ENCODE measurements at places on chromosomes 13 and 19.

GRCh38 chr19:14517840-14518505, at the start of gene DNAJB1:
Gene DNAJB1, minus strand, starts transcription at chr19:14518397. Its CDS starts 48 bp downstream, at chr19:14518349.
- DNase-seq, result peak; percentile 92

DNA sequence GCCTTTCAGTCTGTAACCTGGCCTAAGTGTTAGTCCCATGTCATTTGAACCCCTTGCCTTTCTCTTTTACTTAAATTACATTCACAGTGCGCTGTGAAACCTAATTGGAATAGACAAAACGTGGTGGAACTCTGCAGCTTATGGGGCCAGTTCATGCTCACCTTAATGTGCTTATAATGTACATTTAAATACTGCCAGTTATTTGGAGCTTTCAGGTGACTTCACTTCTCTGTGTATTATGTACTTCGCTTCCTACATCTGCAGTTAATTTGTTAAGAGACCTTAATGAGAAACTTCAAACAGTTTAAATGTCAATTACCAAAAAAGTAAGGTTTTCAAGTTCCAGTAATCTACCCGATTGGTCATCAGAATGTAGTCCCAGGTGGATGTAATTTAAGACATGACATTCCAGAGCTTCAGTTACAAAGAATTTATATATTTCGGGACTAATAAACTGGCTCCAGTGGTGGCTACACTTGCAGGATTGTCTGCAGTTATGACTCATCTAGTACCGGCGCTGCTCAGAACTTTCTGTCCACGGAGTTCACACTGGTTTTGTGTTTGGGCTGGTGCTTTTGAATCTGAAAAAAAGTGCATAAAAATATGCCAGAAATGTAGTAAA, 125.3 kb downstream of the TM9SF2 start:
- no peak for DNase-seq

DNA sequence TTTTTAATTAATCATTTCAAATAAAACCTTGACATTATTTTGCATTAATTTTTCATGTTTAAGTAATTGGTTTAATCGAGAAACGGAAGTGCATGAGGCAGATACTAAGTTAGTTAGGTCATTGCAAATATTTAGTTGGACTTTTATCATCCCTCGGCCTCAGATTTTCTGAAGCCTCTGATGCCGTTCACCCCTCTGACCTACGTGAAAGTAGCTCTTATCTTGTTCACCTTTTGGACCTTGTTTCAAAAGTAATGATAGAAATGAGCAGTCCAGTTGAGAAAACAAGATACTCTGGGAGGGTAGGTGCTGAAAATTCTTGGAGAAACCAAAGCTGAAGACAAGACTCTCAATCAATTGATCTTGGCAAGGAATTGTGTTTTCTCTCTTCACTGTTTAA, 23.0 kb downstream of the LAIR2 start:
- DNase-seq, result no peak

DNA sequence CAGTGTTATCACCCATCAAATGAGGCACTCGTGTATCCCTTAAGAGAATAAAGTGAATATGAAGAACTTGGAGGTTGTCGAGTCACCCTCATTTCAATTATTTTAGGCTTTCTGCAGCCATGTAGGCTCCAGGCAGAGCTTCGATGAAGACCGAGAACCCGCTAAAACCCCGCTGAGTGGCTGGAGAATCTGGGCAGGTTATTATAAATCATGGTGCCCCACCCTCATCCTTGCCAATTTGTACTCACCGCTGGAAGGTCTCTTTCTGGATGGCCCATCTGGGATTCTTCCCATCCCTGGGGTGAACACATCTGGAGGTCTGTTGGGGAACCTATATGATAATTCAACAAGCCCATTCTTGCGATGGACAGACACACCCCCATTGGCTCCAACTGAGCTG, 190.8 kb downstream of the ZNF536 start:
- no peak for DNase-seq

DNA sequence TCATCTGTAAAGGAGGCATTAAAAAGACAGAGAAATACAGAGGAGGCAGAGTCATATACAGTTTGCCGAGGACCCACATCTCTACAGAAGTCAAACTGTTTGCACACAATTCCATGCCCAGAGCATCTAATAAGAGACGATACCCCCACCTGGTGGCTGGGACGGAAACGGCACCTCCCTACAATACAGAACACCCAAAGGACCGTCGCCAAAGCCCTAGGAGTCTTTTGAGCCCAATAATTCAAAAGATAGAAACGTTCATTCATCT, 703 bp upstream of the PLEKHG2 start:
- peak; percentile 83 for DNase-seq

- DNase-seq, result no peak
These were observed 7.9 kb downstream of the CFD start for GRCh38 chr19:867301-867793.

- no peak for DNase-seq
These were observed 58.0 kb downstream of the MAP4K1 start for GRCh38 chr19:38559428-38560401.

GRCh38 chr19:12244370-12244769, 50.3 kb downstream of the ZNF44 start:
- no peak for DNase-seq

- DNase-seq, result no peak
These were observed 86.8 kb downstream of the EDNRB start for GRCh38 chr13:77831866-77832265.

DNA sequence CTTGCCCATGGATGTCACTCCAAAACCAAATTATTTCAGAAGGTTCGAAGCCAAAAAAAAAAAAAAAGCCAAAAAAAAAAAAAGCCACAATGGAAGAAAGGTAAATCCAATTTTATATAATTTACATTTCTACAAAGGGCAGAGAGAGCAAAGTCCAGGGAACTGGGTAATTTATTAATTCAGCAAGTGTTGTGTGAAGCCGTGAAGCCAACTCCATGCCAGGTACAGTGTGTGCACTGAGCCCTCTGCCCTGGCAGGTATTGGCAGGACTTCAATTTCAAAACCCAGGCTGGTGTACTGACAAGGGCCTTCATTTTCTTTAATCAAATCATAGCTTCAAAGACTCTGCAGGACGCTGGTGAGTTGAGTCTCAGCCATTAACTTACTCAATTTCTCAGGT, 5.5 kb upstream of the RFPL4A start:
- no peak for DNase-seq

DNA sequence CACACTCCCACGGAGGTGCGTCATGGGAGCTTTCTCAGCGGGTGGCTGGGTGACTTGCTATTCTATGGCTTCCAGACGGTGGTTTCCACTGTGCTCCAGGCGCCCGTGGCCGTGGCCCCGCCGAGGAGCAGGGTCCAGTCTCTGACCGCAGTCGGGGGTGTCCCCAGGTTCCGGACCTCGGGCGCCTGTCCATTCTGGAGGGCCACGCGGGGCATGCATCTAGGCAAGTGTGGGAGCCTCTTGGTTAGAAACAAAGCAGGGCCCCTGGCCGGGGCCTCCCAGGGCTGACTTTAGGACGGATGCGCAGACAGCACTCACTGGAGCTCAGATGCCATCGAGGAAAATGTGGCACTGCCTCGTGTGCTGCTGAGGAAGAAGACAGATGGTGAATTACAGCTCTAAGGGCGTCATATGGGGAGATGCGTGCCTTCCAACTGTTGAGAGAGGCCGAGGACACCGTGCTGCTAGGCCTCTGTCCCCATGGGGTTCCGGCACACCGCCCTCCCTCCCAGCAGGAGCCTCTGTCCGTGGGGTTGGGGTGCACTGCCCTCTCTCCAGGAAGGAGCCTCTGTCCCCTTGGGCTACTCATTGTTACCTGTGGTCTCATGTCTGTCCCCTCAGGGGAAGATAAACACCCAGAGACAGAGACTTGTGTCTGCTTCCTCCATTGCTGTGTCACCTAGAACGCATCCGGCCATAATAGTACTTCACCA, 38.1 kb downstream of the TMEM255B start:
- no peak for DNase-seq

DNA sequence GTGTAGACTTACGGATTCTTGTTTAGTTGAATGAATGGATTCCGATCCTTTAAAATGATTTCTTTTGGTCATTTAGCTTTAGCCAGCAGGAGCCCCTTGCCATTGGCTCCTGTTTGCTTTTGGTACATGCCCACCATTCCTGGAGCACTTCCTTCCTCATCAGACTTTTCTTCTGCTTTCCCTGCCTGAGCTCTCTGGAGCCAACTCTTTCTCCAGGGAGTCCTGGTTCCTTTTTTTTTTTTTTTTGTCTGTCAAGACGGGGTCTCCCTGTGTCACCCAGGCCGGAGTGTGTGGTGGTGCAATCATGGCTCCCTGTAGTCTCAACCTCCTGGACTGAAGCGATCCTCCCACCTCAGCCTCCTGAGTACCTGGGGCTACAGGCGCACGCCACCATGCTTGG, 37.8 kb downstream of the SMARCA4 start:
- DNase-seq, result no peak

DNA sequence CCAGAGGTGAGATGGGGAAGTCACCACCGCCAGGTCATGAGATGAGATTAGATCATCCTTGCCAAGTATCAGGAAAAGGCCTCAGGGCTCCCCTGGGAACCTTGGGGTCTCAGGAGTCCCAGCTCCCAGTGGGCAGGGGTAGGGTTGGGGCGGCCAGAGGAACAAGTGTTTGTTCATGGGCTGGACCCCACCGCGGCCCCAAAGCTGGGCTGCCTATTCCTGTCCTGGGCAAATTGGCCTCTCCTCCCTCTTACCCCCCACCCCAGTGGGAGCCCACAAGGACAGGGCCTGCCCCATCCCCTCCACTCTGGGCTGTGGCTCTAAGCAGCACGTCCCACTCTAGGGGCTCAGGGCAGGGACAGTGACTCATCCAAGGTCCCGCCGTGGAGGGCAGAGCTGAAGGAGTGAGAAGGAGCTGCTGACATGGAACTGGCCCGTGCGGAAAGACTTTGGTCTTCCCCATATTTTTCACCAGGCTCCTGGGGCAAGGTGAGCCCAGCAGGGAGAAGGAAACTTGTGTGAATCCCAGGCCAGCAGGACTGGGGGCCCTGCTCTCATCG, 4.0 kb upstream of the HCN2 start:
- no peak for DNase-seq

DNA sequence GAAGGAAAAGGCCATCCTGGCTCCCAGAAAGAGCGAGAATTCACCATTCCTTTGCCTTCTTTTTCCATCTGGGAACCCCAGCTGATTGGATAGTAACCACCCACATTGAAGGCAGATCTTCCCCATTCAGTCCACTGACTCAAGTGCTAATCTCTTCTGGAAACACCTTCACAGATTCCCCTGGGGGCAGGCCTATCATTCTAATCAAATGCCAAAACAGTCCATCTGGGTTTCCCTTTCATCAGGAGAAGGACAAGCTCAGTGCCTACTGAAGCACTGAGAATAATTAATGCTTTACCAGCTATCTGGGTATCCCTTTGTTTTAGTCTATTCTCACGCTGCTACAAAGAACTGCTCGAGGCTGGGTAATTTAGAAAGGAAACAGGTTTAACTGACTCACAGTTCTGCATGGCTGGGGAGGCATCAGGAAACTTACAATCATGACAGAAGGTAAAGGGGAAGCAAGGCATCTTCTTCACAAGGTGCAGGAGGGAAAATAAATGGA, 293.2 kb downstream of the ENOX1 start:
- no peak for DNase-seq

DNA sequence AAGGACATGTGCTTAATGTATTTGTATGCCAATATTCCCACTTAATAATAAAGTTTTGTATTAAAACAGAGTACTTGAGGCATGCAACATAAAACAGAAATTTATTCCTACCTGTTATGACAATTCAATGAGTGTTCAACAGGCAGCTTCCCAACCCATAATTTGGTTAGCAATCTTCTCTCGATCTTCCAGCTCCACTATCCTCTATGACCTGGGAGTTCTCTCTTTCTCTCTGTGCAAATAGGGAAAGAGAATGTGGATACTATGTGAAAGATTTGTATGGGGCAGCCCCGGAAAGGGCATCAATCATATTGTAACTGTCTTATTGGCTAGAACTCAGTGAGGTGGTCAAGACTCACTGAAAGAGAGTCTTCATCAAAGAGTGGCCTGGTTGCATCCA, 644.9 kb upstream of the PCDH20 start:
- DNase-seq, result no peak

GRCh38 chr13:93777504-93777903, 550.9 kb downstream of the GPC6 start:
- DNase-seq, result no peak

GRCh38 chr13:112254061-112254818, 121.9 kb upstream of the SPACA7 start:
- DNase-seq, result no peak

DNA sequence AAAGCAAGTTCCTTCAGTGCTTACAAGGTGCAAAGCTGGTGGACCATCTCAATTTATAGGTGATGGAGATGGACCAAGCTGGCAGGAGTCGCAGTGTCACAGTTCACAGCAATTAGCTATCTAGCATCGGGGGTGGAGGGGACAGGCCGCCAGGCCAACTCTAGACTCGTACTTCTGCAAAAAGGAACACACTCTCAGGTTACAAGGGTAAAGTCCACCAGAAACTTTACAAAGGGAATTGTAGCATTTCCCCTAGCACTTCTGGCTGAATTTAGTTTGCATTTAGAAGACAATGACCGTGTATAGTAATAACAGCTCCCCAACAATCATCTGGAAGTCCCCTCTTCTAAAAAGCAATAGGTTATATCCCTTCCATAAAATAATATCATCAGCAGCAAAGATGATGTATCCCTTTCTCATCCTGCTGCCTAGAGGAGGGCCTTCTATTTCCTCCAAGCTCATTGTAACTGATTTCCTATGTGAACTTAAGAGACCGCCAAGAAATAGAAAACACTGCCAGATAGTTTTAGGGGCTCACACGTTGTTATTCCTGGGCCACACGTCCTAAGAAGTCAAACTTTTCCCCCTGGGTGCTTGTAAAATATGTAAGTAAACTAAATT, 8.5 kb upstream of the DOCK9 start:
- no peak for DNase-seq

DNA sequence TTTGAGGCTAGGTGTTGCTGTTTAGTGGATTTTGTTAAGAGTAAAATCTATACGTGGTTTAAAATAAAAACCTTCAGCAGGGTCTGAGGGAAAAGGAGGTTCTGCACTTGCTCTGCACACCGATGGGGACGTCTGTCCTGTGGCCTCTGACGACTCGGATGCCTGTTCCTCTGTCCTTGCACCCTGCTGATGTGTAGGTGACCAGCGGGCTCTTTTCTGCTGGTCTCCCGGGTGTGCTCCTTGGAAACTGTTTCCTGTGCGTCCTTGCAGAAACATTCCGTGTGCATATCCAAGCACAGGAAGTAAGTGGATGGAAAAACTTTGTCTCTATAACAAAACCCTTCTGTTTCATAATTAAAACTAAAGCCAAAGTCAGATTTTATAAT, 3.8 kb downstream of the ATP4B start:
- DNase-seq, result no peak

DNA sequence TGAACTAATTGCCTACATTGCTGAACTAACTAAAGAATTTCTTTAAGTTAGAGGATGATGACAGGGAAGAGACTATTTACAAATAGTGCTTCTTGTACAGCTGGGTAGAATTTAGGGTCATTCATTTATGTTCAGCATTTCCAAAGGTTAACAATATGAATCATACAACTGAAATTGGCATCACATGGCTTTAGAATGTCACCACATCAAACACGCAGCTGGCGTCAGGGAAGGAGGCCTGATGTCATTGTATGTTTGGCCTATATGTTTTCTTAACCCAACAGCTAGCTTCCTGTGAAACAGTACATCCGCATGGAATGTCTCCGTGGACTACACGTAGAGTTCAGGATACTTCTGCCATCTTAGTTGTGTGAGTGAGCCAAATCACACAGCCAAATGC, 99.0 kb upstream of the TNFSF11 start:
- no peak for DNase-seq

GRCh38 chr19:2083174-2083854, 12.8 kb downstream of the MOB3A start:
- DNase-seq, result no peak

All from GOT3 (cell line).